Endodermal cell (in vitro differentiated cells): ENCODE measurements at places on chromosomes 11 and 22. TPM values are rescaled to one million over a fixed set of nuclear protein-coding genes. Genes with fewer than 3 reads are reported as not detected.
A peak's percentile ranks its signal among the peaks of the same experiment; 100 is the strongest.

- DNase-seq = no peak
Observed at GRCh38 chr11:129131316-129131715, 60.8 kb downstream of the ARHGAP32 start.

DNA sequence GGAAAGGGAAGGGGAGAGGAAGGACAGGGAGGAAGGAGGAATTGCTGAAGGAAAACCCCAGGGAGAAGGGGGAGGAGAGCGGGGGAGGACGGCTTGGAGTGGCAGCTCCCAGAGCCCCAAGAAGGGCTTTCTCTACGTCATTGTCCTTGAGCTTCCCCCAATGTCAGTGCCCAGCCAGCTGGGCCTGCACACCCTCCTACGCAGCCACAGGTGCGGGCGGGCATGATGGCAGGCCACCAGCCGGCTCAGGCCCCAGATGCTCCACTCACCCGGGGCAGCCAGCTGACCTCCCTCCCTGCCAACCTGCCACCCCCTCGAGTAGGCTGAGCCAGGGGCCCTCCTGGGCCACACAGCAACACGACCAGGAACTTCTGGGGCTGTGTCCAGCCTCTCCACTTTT lies 11.2 kb downstream of the SYT7 start:
- no peak for DNase-seq

GRCh38 chr22:30041881-30042280 lies 38.4 kb upstream of the HORMAD2 start:
- no peak for DNase-seq

- no peak for DNase-seq
Observed at GRCh38 chr22:49216579-49216978, 611.1 kb downstream of the BRD1 start.

- no peak for DNase-seq
Observed at GRCh38 chr22:26546282-26546681, 34.0 kb upstream of the TFIP11 start.

DNA sequence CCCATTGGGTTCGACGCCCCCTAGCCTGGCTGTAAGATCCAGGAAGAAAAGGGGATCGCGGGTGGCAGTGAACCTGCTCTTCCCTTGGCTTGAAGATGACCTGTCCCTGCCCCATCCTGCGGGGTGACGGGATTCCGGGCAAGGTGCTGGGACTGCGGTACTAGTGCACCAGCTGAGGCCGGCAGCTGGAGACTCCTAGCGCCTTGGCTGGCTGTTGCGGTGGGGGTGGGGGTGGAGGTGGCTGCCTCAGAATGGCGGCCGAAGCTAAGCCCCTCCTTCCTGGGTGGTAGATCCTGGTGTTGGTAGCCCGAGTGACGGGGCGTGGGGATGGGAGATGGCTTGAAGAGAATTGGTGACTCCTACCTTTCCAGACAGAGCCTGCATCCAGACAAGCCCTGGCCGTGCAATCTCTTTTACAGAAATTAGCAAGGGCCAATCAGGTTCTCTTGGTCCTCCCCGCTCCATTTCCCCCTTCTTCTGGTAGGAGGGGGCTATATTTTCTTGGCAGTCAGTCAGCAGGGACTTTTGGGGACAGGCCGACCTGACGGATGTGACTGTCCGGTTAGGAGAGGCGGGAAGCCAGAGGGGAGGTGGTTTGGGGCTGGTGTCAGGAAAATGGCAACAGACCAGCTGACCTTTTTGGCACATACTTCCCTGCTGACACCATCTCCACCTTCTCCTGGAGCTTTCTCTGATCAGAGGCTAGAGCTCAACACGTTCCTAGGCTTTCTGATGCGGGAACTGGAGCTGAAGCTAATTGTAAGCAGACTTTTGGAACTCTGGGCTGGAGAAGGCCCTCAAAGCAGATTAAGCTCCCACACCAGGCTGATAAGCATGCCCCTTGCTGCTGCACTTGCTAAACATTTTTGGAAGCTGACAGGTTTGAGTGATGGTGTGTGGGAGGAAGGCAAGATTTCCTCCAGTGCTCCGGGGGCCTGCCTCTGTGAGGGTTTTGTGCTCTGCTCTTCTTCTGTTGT lies 2.0 kb downstream of the NAV2 start:
- DNase-seq = peak; percentile 78

- DNase-seq = peak; percentile 59
Observed at GRCh38 chr22:17007257-17007656, 765 bp downstream of the GAB4 start.

DNA sequence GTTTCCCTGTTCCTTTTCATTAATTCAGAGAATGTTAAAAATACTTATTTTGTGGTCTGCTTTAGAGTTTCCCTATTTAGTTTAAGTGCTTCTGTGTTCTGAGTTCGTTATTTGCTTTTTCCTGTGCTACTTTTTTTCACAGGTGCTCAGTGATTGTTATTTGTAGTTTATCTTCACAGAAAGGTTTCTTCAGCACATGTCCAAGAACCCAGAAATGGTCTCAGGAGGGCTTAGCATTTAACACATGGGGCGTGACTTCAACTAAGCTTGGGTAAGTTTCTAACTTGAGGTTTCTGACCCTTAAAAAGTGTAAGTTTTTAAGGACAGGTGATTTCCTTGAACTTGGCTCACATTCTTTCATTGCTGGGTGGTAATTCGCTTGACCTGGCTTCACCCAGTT lies 157.3 kb downstream of the AASDHPPT start:
- no peak for DNase-seq

The PATE3 gene
- total RNA-seq = not detected in 2 replicates

The CADM1 gene
- 76.3 to 102 TPM (median 83.3 TPM) in 3 replicates for total RNA-seq

The SCYL1 gene
- 58.0 to 70.7 TPM (median 67.4 TPM) in 3 replicates for total RNA-seq

The BTG4 gene
- not detected in 3 replicates for total RNA-seq

The PAK1 gene
- total RNA-seq = 91.3 and 92.1 TPM in 2 replicates

The SOX6 gene
- 0.20 and 1.1 TPM in 2 replicates for total RNA-seq

The CD6 gene
- 0.33 to 1.6 TPM (median 1.0 TPM) in 3 replicates for total RNA-seq
